ENCODE measurements at places on chromosomes 16 and 17.

- DNase-seq: no peak
These were observed 317.9 kb downstream of the SNX29 start for GRCh38 chr16:12294471-12294870.

- DNase-seq: no peak
These were observed 42.4 kb upstream of the NF1 start for GRCh38 chr17:31052187-31052889.

DNA sequence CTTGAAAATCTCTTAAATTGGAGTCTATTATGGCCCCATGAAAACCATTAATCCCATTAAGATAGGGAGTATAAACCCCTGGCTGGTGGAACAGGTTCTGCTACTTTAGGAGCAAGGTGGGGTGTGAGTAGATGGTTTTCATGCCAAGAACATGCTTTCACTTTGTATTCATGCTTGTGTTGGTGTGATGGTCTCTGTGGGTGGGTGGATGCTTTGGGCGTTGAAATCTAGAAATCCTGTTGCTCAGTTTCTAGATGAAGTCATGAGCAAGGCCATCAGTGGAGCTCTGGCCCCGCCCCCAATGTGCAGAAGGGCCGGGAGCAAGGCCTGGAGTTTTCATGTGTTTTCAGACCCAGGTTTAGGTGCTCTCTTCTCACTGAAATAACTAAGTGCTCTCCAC lies 20.1 kb downstream of the PLD6 start:
- DNase-seq: no peak

DNA sequence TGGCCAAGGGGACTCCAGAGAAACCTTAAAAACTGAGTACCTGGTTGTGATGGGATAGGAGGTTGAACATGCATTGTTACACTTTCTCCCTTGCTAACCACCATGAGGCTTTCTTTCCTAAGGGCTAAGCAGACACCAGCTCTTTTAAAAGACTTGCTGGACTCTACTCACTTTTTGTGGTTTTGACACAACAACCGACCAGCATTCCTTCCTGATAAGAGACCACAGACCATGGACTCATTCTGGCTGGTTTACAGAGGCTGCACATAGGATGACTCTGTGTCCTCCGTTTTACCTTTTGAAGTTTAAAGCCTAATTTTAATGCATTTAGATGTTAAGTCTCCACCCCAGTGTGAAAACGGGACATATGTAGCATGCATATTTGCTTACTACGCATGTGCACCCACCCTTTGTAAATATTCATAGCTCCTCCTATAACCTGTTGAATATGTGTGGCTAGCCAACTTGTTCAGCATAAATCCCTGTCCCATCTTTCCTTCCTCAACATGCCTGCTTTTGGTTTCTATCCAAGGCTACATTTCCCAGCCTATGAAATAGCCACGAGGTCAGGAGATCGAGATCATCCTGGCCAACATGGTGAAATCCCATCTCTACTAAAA lies 475.9 kb downstream of the GRIN2A start:
- DNase-seq: no peak

GRCh38 chr16:23141959-23142740 lies 7.1 kb downstream of the USP31 start:
- DNase-seq: no peak

- DNase-seq: no peak
These were observed 61.8 kb downstream of the ARSG start for GRCh38 chr17:68353111-68353521.

GRCh38 chr17:73384926-73385325 lies 73.1 kb upstream of the CDC42EP4 start:
- no peak for DNase-seq

- no peak for DNase-seq
These were observed 189.6 kb upstream of the NLRP1 start for GRCh38 chr17:5773816-5774360.

GRCh38 chr17:27376637-27377547 lies 79.4 kb upstream of the KSR1 start:
- no peak for DNase-seq

GRCh38 chr17:75325348-75325747 lies 36.1 kb upstream of the SLC25A19 start:
- no peak for DNase-seq
